ENCODE measurements at places on chromosomes 5 and 9. TPM values are rescaled to one million over a fixed set of nuclear protein-coding genes. Genes with fewer than 3 reads are reported as not detected.
A peak's percentile ranks its signal among the peaks of the same experiment; 100 is the strongest.

PCDHAC1 gene
- polyA plus RNA-seq, result 0.10 TPM

CXCL14 gene
- polyA plus RNA-seq, result 4.9 TPM

NR2F1 gene
- polyA plus RNA-seq, result 3.9 TPM

ARSI gene
- 0.40 TPM for polyA plus RNA-seq

IL31RA gene
- 0.04 TPM for polyA plus RNA-seq

INSYN2B gene
- polyA plus RNA-seq, result not detected

HTR4 gene
- polyA plus RNA-seq, result 5.6 TPM

GABRA1 gene
- polyA plus RNA-seq, result not detected

BAAT gene
- not detected for polyA plus RNA-seq

CCL27 gene
- polyA plus RNA-seq, result not detected

NTNG2 gene
- polyA plus RNA-seq, result 0.54 TPM

DNA sequence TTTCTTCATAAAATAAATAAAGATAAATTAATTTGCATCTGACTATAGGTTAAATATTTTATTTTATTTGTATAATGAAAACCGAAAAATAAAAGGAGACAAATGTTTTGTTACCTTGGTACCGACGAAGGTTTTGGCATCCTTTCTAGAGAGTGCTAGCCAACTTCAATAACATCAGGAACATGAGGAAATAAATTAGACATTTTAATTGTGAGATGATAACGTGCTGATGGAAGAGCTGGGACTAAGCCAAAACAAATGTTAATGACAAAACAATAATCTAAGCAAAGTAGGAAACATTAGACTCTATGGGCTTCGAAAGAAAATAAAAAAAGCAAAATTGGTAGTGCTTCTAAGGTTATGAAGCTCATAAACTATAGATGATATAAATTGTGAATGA is 201.0 kb downstream of the IRX2 start:
- no peak for DNase-seq
- no peaks in the 10 kb centered on the region for H3K36me3 ChIP-seq
- no peaks in the 10 kb centered on the region for H3K27me3 ChIP-seq

DNA sequence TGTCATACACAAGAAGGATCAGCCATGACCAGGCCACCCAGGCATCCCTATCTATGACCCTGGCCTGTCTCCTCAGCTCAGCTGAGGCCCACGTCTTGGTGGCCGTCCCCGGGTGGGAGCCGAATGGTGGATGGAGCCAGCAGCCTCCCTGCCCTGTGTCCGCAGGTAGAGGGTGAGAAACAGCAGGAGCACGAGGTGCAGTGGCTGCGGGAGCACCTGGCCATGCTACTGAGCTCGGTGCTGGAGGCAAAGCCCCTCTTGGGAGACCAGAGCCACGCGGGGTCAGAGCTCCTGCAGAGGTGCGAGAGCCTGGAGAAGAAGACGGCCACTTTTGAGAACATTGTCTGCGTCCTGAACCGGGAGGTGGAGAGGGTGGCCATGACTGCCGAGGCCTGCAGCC is 24.5 kb downstream of the FBXW5 start:
- H3K27me3 ChIP-seq, result no peaks in the 10 kb centered on the region
- H3K36me3 ChIP-seq, result peaks cover 13% of the 10 kb centered on the region
- no peak overlapping the region for H3K27ac ChIP-seq
- no peak overlapping the region for H3K4me3 ChIP-seq
- no peak for DNase-seq
- H3K4me1 ChIP-seq, result no peaks in the 10 kb centered on the region

DNA sequence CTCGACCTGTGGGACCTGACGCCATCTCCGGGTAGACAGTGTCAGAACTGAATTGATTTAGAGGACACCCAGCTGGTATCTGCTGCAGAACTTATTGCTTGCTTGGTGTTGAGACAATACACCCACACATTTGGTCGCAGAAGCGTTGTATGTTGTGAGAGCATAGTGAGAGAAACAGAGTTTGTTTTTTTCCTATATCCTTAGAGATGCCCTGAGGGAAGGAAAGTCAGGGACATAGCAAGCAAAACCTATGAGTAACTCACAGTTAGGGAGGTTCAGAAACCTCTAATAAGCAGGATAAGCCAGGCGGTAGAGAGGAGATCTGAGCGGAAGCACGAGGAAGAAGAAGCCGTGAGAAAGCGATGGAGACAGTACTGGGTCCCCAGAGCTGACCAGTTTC is 59.8 kb downstream of the PTCD2 start:
- H3K36me3 ChIP-seq, result no peaks in the 10 kb centered on the region
- no peaks in the 10 kb centered on the region for H3K27me3 ChIP-seq
- H3K4me3 ChIP-seq, result no peak overlapping the region
- H3K27ac ChIP-seq, result no peak overlapping the region

- DNase-seq, result no peak
- H3K4me1 ChIP-seq, result no peaks in the 10 kb centered on the region
These were observed 11.3 kb upstream of the RCL1 start for GRCh38 chr9:4781408-4781807.

DNA sequence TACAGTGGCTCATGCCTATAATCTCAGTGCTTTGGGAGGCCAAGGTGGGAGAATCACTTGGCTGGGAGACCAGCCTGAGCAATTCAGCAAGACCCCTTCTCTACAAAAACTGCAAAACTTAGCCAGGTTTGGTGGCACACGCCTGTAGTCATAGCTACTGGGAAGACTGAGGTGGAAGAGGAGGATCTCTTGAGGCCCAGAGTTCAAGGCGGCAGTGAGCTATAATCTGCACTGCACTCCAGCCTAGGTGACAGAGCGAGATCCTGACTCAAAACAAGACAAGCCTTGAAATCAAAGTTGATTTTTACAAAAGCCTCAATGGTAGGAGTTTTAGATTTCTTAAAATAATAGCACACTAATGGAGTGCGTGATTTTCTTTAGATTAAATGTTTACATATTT is 14.6 kb downstream of the UBE2D2 start:
- no peak overlapping the region for H3K4me3 ChIP-seq
- peaks cover 21% of the 10 kb centered on the region for H3K36me3 ChIP-seq
- DNase-seq, result no peak
- peaks cover 6% of the 10 kb centered on the region for H3K4me1 ChIP-seq
- no peaks in the 10 kb centered on the region for H3K27me3 ChIP-seq

- H3K36me3 ChIP-seq, result no peaks in the 10 kb centered on the region
- H3K27ac ChIP-seq, result no peak overlapping the region
- H3K27me3 ChIP-seq, result no peaks in the 10 kb centered on the region
- no peak for DNase-seq
- no peak overlapping the region for H3K4me3 ChIP-seq
- no peaks in the 10 kb centered on the region for H3K4me1 ChIP-seq
These were observed 5.2 kb upstream of the ANXA6 start for GRCh38 chr5:151162776-151163175.

DNA sequence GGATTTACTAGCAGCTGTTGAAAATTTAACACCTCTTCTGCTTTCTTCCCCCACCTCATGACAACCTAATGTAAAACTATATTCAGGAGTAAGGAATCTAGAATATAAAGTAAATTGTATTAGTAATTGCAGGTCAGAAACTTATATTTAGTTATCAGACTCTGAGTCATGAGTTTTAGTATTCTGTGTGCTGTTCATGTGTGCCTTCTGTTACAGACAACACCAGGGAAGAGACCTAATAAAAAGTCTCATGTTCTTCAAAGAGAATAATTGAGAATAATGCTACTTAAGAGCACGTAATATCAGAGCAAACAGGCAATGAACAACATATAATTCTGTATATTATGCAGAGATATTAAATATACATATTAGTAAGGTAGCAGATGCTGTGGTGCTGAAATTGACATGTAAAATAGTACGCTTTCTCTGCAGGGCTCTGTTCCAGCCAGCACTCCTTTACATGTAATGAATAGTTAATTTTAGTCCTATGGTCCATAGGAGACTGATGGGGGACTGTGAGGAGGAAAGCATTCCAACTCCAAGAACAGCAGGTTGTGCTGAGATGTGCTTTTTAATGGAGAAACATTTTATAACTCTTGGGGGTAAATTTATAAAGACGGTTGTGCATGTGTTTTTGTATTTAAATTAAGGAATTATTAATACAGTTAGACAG is 106.4 kb downstream of the ZSWIM6 start:
- no peak overlapping the region for H3K4me3 ChIP-seq
- H3K27ac ChIP-seq, result no peak overlapping the region
- no peaks in the 10 kb centered on the region for H3K27me3 ChIP-seq
- H3K4me1 ChIP-seq, result no peaks in the 10 kb centered on the region

DNA sequence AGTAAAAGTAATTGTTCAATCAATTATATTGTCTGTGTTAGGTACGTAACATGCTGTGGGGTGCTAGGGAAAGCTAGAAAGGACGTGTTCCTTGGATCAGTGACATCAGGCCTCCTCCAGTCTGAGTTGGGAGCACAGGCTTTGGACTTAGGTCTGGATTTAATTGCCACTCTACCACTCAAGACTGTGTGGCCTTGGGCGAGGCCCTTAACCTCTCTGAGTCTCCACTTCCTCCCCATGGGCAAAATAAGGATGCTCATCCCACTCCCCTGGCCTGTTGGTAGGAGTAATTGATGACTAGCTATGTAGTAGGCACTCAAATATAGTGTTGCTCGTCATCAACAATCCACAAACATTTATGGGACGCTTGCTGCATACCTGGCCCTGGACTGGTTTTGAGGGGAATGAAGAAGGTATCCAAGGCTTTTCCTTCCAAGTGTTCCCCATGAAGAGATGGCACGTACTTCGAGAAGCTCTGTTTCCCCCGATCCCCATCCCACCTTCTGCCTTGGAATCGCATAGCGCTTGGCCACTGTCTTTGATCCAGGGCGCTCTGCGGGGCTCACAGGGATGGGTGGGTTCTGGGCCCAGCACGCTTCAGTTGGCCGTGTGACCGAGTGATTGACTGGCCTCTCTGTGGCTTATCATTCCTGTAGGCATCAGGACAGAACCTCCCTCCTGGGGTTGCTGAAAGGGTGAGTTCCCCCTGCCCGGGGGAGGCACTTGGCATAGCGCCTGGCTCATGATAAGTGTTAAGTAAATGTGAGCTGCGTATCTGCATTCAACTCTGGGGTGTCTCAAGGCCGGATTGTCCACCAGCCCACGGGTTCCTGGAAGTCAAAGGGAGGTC is 8.1 kb downstream of the FGF18 start:
- no peak overlapping the region for H3K27ac ChIP-seq
- no peak for DNase-seq
- no peaks in the 10 kb centered on the region for H3K36me3 ChIP-seq
- H3K4me1 ChIP-seq, result no peaks in the 10 kb centered on the region

- H3K27me3 ChIP-seq, result no peaks in the 10 kb centered on the region
- DNase-seq, result no peak
- H3K4me3 ChIP-seq, result no peak overlapping the region
- no peaks in the 10 kb centered on the region for H3K36me3 ChIP-seq
- H3K27ac ChIP-seq, result peak overlapping the region; percentile 34
These were observed 27.0 kb upstream of the PRRC2B start for GRCh38 chr9:131366761-131367401.

DNA sequence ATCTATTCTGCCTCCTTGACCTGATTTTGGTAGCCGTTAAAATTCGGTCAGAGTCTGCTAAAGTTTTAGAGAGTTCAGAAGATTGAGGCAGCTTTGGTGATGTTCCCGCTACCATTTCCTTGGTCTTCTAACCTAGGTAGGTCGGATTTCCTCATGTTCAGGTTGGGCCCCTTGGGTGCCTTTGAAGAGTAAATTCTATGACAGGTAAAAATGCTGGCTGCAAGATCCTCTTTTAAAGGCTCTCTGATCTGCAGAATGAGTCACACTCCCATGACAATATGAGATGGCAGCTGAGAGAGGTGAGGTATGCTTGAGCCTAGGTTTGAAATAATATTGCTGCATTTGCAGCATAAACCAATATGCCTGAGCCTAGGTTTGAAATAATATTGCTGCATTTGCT is 198.9 kb downstream of the TSSK1B start:
- no peaks in the 10 kb centered on the region for H3K36me3 ChIP-seq
- no peak overlapping the region for H3K4me3 ChIP-seq
- H3K27me3 ChIP-seq, result no peaks in the 10 kb centered on the region
- H3K4me1 ChIP-seq, result no peaks in the 10 kb centered on the region
- no peak overlapping the region for H3K27ac ChIP-seq
- no peak for DNase-seq

GRCh38 chr5:8601831-8602354 is 732.9 kb downstream of the MTRR start:
- no peaks in the 10 kb centered on the region for H3K27me3 ChIP-seq
- no peaks in the 10 kb centered on the region for H3K36me3 ChIP-seq
- no peaks in the 10 kb centered on the region for H3K4me1 ChIP-seq
- no peak for DNase-seq
- no peak overlapping the region for H3K4me3 ChIP-seq

- H3K27ac ChIP-seq, result no peak overlapping the region
- no peaks in the 10 kb centered on the region for H3K36me3 ChIP-seq
- DNase-seq, result no peak
- no peaks in the 10 kb centered on the region for H3K4me1 ChIP-seq
- H3K27me3 ChIP-seq, result no peaks in the 10 kb centered on the region
These were observed 249.3 kb downstream of the ICE1 start for GRCh38 chr5:5671823-5672222.

- H3K27me3 ChIP-seq, result no peaks in the 10 kb centered on the region
- H3K4me3 ChIP-seq, result no peak overlapping the region
- no peak for DNase-seq
- no peaks in the 10 kb centered on the region for H3K4me1 ChIP-seq
These were observed 27.0 kb downstream of the SPACA9 start for GRCh38 chr9:132905726-132906125.

DNA sequence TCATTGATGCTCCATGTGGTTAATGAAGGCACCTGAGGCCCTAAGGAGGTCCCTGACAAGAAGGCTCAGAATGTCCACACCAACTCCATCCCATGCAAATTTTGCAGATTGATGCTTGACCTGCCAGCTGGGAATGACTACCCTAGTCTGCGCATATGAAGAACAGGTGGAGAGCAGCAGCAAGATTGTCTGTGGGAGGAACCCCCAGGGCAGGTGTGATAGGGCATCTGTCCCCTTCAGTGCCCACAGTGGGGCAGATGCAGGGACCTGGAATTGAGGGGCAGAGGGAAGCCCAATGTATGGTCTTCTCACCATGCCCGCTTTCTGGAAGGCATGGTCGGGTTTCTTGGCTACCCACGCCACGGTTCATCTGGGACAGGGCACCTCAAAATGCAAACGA is 79.6 kb downstream of the MACROH2A1 start:
- no peaks in the 10 kb centered on the region for H3K4me1 ChIP-seq
- H3K36me3 ChIP-seq, result no peaks in the 10 kb centered on the region
- no peak overlapping the region for H3K4me3 ChIP-seq
- H3K27me3 ChIP-seq, result no peaks in the 10 kb centered on the region

- peaks cover 15% of the 10 kb centered on the region for H3K4me1 ChIP-seq
- peaks cover 54% of the 10 kb centered on the region for H3K27me3 ChIP-seq
- no peak overlapping the region for H3K4me3 ChIP-seq
- no peak overlapping the region for H3K27ac ChIP-seq
- DNase-seq, result no peak
These were observed 191.8 kb downstream of the MEF2C start for GRCh38 chr5:88691230-88691582.

GRCh38 chr9:30943446-30944224 is 1440.8 kb upstream of the ACO1 start:
- no peak overlapping the region for H3K27ac ChIP-seq
- H3K4me1 ChIP-seq, result no peaks in the 10 kb centered on the region
- no peaks in the 10 kb centered on the region for H3K27me3 ChIP-seq
- no peak for DNase-seq

GRCh38 chr5:135944967-135945560 is 9.7 kb downstream of the LECT2 start:
- DNase-seq, result peak; percentile 81
- H3K36me3 ChIP-seq, result no peaks in the 10 kb centered on the region
- H3K27ac ChIP-seq, result no peak overlapping the region
- H3K27me3 ChIP-seq, result no peaks in the 10 kb centered on the region
- H3K4me3 ChIP-seq, result no peak overlapping the region

GRCh38 chr9:135550344-135550918 is 4.5 kb downstream of the OBP2A start:
- no peak overlapping the region for H3K4me3 ChIP-seq
- no peaks in the 10 kb centered on the region for H3K4me1 ChIP-seq
- DNase-seq, result no peak
- no peak overlapping the region for H3K27ac ChIP-seq

- peaks cover 9% of the 10 kb centered on the region for H3K36me3 ChIP-seq
- H3K4me1 ChIP-seq, result no peaks in the 10 kb centered on the region
- no peaks in the 10 kb centered on the region for H3K27me3 ChIP-seq
- no peak overlapping the region for H3K4me3 ChIP-seq
These were observed 21.1 kb upstream of the IGFBPL1 start for GRCh38 chr9:38445154-38446043.
